ENCODE measurements at places on chromosomes 13 and 19. TPM values are rescaled to one million over a fixed set of nuclear protein-coding genes. Genes with fewer than 3 reads are reported as not detected.

ETHE1 gene
- 32.4 TPM for total RNA-seq

TINCR gene
- not detected for total RNA-seq

B3GNT8 gene
- total RNA-seq: 0.52 TPM

ONECUT3 gene
- not detected for total RNA-seq

KANK2 gene
- total RNA-seq: 53.2 TPM

RPL18A gene
- total RNA-seq: 1,370 TPM

NTF4 gene
- not detected for total RNA-seq

RASL11A gene
- 5.7 TPM for total RNA-seq

IL12RB1 gene
- total RNA-seq: 0.52 TPM

ZNF708 gene
- total RNA-seq: 7.3 TPM

VSIG10L gene
- 0.52 TPM for total RNA-seq

TNNI3 gene
- total RNA-seq: 4.7 TPM

IGFL1 gene
- not detected for total RNA-seq

TUBB4A gene
- not detected for total RNA-seq

IGSF23 gene
- total RNA-seq: not detected

ZNF726 gene
- total RNA-seq: 2.6 TPM

NXNL1 gene
- not detected for total RNA-seq

OR10H5 gene
- not detected for total RNA-seq

HS6ST3 gene
- 0.52 TPM for total RNA-seq

ADGRE3 gene
- total RNA-seq: not detected

USF2 gene
- 24.5 TPM for total RNA-seq

ADGRE2 gene
- under 0.01 TPM for total RNA-seq

ZNF439 gene
- 4.7 TPM for total RNA-seq

LRP3 gene
- total RNA-seq: 19.3 TPM

NCLN gene
- total RNA-seq: 8.9 TPM

KLF5 gene
- 11.0 TPM for total RNA-seq

CGB1 gene
- not detected for total RNA-seq

PCID2 gene
- 36.0 TPM for total RNA-seq

LYL1 gene
- total RNA-seq: 13.6 TPM

PLA2G4C gene
- total RNA-seq: 33.9 TPM

PRR12 gene
- 3.1 TPM for total RNA-seq

LGALS14 gene
- total RNA-seq: not detected

METTL21C gene
- 29.7 TPM for total RNA-seq

GDF15 gene
- 1.0 TPM for total RNA-seq

HPN gene
- 0.52 TPM for total RNA-seq

C19orf85 gene
- not detected for total RNA-seq

SIGLEC5 gene
- total RNA-seq: 1.6 TPM

PRR19 gene
- not detected for total RNA-seq

IRS2 gene
- 2.6 TPM for total RNA-seq

ZNF547 gene
- 3.1 TPM for total RNA-seq

FGF22 gene
- not detected for total RNA-seq

LRG1 gene
- 0.52 TPM for total RNA-seq

IGLON5 gene
- not detected for total RNA-seq

CEACAM7 gene
- not detected for total RNA-seq

NALCN gene
- 1.0 TPM for total RNA-seq

FXYD3 gene
- not detected for total RNA-seq

KLK11 gene
- not detected for total RNA-seq

LIM2 gene
- not detected for total RNA-seq

C1QTNF9B gene
- 1.0 TPM for total RNA-seq

WDR88 gene
- not detected for total RNA-seq

RNF113B gene
- not detected for total RNA-seq

KIR2DL4 gene
- not detected for total RNA-seq

Data from skeletal muscle tissue (tissue), 5 donors.